ENCODE measurements at places on chromosomes 1 and 21.

GRCh38 chr1:184310157-184310819, 76.5 kb upstream of the C1orf21 start:
- no peak for DNase-seq

DNA sequence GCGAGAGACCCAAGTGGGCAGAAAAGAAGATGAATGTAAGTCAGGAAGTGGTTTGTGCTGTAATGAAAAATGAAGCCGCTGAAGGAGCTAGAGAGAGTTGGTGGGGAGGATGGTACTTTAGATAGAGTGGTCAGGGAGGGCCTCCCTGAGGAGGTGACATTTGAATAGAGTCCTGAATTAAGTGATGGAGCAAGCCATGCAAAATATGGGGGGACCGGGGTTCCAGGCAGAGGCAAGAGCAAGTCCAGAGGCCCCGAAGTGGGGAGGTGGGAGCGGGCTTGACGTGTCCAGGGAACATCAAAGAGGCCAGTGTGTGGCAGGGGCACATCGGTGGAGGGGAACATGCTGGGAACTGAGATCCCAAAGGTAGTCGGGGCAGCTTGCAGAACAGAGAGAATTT, 43.1 kb downstream of the OPRD1 start:
- no peak for DNase-seq

DNA sequence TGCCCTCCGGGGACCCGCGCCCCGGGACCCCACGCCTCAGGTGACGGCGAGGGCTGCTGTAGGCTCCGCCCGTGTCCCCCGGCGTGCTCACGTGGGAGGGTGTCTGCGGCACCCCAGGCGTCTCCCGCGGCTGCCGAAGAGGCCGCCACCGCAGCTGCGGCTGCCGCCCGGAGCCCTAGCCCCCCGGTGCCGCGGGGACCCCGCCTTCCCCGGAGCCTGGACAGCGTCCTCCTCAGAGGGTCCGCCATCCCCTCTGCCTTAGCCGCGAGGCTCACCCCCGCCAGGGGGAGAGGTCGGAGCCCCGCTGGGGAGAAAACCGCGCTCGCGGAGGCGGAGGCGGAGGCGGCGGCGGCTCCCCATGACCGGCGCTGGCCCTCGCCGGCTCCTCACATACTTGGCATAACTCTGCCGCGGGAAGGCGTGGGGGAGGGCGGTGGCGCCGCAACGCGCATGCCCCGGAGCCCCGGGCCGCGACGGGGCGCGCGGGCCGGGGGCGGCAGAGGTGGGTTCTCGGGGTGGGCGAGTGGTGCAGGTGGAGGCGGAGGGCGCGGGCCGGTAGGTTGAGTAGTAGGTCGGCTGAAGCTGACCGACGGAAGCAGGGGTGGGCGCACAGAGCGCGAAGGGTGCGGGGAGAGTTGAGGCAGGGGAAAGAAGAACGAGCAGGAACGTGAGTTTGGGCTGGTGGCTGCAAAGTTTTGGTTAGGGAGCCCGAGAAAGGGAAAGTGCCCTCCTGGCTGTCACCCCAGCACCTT, 700 bp upstream of the SYDE2 start:
- peak; percentile 76 for DNase-seq

- no peak for DNase-seq
These were observed 68.1 kb downstream of the EDEM3 start for GRCh38 chr1:184686540-184686939.

DNA sequence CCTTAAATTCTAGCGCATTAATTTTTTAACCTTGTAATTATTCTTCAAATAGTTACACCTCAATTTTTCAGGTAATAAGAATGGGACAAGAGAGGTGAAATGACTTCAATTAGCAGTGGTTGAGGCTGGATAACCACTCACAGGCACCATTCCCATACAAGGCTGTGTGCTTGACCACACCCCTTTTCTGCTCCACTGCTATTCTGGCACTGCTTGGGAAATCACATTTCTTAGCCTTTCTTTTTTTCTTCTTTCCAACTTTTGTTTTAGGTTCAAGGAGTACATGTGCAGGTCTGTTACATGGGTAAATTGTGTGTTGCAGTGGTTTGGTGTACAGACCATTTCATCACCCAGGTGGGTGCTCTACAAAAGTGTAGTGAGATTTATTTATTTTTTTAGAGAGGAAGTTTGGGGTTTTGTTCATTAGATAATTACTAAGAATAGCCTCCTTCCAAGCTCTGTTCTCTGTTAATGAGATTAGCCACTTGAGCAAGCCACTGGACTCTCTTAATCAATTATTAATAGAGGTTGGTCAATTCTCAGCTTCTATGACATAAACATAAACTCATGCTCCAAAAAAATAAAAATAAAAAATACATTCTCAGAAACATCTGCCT, 14.4 kb downstream of the ILDR2 start:
- DNase-seq = no peak

DNA sequence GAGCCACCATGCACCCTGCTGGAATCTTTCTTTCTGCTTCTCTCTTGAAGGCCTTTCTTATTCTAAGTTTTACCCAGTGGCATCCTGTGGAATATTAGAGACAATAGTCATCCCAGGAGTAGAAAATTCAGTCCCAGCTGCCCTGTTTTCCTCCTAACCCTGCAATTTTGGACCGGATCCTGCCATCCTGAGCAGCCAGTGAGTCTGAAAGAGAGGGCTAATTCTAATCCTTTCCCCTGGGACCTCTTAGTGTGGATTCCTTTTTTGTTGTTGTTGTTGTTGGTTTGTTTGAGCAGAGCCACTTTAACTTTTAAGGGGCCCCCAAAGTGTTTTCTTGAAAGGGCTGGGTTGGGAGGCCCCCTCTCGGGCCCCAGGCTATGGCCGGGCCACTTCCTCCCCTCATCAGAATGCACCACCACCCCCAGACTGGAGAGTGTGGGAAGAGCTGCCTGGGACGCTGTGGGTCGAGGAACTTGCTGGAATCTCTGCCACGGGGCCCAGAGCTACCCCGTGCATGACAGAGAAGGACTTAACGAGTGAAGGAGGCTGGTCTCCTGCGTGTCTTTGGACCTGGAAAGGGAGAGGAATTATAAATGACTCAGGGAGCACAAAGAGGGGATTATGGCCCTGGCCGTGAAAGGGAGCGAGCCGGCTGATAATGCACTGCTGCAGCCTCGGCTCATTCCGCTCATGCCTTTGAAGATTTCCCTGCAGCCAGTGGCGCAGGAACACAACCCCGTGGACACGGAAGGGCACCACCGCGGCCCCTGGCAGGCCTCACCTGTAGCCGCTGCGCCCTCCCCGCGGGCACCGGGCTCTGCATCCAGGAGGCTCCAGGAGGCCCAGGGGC, 81.0 kb upstream of the AKT3 start:
- no peak for DNase-seq

DNA sequence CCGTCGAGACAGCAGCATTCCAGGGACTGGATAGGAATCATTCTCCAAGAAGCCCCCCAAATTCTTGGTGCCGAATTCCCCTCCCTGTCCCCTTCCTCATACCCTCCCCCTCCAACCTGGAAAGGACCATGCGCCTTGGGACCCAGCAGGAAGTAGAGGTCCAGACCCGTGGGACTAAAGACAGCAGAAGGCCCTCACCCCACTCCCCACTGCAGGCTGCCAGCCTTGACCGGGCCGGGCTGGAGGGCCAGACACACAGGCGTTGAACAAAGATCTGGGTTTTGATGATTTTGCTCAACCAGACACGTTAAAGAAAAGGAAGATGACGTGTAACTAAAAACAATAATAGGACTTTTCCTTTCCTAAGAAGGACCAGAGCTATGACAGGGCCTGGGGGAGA, 286.5 kb downstream of the NPHP4 start:
- no peak for DNase-seq

DNA sequence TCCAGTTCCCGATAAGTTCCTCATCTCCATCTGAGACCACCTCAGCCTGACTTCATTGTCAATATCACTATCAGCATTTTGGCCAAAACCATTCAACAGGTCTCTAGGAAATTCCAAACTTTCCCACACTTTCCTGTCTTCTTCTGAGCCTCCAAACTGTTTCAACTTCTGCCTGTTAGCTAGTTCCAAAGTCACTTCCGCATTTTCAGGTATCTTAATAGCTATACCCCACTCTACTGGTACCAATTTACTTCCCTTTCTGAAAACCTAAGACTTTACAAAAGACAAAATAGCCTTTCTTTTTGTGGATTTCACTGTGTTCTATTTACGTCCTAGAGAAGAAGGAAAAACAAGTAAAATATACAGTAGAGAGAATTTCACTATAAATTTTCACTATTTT, 147.0 kb upstream of the FMN2 start:
- no peak for DNase-seq

DNA sequence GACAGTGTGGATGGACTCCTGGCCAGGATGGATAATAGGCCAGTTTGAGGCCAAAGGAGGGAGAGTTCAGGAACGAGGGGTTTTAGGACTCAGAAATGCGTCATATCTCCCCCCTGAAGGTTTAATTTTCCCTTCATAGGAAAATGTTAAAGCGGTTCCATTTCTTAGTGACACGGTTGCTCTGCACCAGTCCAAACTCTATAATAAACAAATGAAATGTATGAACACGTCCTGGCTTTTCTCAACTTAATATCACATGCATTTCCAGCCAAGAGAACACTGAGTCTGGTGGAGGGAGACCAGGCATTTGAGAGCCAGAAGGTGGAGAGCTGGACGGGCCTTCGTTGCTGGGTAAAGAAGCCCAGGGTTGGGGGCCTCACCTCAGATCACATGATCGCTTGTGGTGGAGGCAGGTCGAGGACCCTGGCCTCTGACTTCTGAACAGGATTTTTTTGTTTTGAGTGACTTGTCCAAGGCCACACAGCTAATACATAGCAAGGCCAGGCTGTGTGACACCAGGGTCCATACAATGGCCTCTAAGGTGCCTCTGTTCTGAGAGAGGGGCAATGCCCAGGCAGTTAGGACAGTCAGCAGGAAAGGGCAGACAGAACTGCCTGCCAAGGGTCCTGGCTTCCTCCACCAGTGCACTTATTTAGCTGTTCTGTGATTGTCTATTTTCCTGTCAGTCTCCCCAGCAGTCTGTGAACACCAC, 11.4 kb downstream of the SLC1A7 start:
- DNase-seq = no peak

- DNase-seq = peak; percentile 79
These were observed 11.6 kb upstream of the KCNJ15 start for GRCh38 chr21:38244885-38245869.

- DNase-seq = no peak
These were observed 22.5 kb downstream of the ZSCAN20 start for GRCh38 chr1:33494929-33495328.

DNA sequence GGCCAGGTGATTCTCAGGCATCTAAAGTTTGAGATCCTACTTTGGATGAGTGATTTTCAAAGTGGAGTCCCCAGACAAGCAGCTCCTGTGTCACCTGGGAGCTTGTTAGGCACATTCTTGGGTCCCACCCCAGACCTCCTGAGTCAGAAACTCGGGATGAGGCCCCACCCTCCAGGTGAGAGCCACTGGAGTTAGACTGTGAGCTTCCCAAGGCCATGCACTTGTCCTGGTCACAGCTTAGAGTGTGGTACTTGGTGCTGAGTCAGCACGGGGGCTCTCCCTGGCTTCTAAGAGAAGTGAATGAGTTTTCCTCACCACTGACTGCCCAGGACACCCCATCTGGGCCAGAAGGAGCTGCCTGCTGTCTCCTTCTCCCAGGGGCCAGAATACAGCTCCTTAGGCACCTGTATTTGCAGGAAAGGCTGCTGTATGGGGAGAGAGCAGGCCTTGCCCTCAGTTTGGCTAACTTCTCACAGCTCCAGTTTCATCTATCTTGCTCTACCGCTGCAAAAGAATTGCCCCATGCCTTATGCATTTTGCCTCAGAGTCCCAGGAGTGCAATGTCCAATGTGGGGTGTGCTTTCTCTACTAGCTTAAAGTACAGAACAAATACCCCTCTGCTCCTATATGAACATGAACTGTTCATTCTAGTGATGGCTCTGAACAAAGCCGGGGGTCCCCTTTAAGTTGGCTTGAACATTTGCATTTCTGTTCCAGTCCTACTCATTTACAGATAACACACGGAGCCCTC, 98.1 kb downstream of the PSMG1 start:
- no peak for DNase-seq

DNA sequence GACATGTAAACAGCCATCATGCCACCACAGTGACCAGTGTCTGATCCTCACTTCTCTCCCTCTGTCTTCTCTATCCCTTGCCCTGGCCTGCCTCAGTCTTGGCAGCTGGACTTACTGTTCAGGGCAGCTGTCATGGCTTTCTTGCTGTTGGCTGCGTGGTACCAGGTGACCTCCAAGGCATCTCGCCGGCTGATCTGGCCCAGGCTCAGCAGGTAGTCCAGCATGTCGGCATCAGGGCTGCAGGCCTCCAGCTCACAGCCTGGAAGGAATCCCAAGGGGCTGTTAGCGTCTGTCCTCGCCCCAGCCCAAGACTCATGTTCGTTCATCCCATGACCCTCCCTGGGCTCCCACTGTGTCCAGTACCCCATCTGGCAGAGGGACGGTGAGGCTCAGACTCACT, 3.6 kb downstream of the FAM151A start:
- DNase-seq = no peak

DNA sequence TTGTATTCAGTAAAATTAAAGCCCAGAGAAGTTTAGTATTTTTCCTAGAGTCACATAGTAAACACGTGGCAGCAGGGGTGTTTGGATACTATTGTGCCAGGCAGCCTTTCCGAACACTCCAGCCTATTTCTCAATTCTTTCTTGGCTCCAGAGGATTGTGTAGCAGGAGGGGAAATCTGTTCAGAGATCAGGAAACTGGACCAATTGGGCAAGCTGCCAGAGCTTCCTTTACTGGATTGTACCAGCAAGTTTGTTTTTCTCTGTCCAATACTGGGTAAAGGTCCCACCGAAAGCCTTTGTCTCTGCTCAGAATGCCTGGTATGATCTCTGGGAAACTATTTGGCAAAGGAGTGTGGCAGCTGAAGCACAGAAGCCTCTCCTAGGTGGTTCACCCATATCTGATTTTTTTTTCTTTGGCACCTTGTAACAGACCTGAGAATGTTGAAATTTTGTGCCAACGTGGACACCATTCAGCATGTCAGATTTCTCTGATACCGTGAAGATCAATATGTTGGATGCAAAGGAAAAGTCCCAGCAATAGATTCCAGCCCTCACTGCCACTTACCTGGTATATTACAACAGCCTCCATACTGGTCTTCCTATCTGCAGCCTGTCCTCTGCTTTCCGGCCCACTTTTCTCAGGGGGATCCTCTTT, 126.2 kb downstream of the FGGY start:
- no peak for DNase-seq

- no peak for DNase-seq
These were observed 14.9 kb downstream of the ABCA4 start for GRCh38 chr1:94105957-94106529.

GRCh38 chr1:95396557-95396956, 162.5 kb downstream of the RWDD3 start:
- DNase-seq = no peak

- no peak for DNase-seq
These were observed 24.8 kb downstream of the RNF19B start for GRCh38 chr1:32939655-32940371.

Measured in CD4-positive, alpha-beta T cell treated with Interleukin-4 for 1 hour (primary cell).